Fibroblast of lung (primary cell): ENCODE measurements at places on chromosomes 4 and X.

DNA sequence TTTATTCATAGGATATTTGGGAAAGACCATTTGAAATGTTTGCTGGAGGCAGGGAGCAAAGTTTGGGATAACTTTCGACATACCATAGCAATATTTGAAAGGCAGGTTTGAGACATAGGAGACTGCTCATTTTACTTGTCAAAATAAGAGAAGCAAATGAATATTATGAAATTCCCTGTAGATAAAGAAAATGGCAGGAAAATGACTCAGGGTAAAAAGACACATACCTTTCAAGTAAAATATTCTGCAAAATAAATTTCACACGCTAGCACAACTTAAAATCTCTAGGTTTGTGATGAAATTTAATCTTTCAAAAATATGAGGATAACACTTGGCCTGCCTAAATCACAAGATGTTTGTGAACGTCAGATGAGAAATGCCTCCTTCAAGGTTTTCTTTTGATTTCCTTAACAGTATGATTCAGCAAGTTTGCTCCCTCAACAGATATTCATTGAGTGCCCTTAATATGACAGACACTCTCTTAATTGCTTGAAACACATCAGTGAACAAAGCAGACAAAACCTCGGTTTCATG, 6.6 kb downstream of the TMEM156 start:
- no peak for DNase-seq

- no peak for DNase-seq
Observed at GRCh38 chrX:39675619-39676018, 422.1 kb downstream of the BCOR start.

- DNase-seq: no peak
Observed at GRCh38 chrX:40093586-40093985, 4.2 kb downstream of the BCOR start.

DNA sequence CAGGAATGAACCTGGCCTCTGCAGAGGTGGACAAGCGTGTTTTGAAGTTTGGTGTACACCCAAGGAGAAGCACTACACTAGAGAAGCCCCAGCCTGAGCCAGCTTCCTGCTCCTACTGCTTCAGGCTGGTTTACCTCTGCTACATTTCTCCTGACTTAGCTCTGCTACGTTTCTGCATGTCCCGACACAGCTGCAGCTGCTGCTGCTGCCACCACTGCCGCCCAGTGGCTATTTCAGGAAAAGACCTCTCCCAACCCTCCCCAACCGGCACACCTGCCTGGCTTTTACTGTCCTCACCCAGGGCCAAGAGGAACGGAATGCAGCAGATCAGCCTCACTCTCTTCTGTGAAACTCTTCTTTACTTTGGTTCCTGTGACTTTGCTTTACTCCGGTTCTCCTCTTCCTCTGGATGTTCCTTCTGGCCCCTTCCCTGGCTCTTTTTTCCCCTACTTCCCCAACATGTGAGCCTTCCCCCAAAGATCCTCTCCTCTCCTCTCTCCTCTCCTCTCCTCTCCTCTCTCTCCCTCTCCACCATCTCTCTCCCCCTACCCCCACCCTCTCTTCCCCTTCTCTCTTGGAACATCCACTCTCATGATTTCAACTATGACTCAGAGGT, 3.1 kb upstream of the P2RY4 start:
- peak; percentile 18 for DNase-seq

- no peak for DNase-seq
Observed at GRCh38 chr4:107008115-107008514, 28.0 kb downstream of the DKK2 start.

DNA sequence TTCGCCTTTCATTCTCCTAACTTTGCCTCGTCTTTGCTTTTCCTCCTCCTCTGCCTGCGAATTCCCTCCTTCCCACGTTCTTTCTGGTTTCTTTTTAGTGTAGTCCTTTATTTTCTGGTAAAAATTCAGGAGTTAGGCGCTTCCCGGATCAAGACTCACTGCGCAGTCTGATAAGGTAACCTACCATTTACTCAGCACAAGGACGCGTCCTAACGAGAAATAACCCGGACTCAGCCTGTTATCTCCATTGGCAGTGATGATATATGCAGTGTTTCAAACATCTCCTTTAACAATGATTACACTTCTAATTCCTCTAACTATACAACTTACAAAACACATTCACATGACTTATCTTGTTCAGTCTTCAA, 357 bp upstream of the ETNPPL start:
- no peak for DNase-seq

- DNase-seq: peak; percentile 42
Observed at GRCh38 chr4:123588631-123589241, 192.1 kb downstream of the SPRY1 start.

GRCh38 chr4:4995103-4995907, 24.0 kb downstream of the CYTL1 start:
- peak; percentile 63 for DNase-seq

GRCh38 chr4:165537028-165537648, 158.3 kb downstream of the CPE start:
- peak; percentile 65 for DNase-seq

- no peak for DNase-seq
Observed at GRCh38 chr4:145153181-145153903, 27.0 kb downstream of the OTUD4 start.

GRCh38 chr4:6969826-6970800, 60.5 kb downstream of the TBC1D14 start:
- DNase-seq: no peak

- no peak for DNase-seq
Observed at GRCh38 chrX:97066381-97066780, 182.7 kb downstream of the RPA4 start.

GRCh38 chr4:8227201-8227770, 28.2 kb downstream of the SH3TC1 start:
- no peak for DNase-seq

DNA sequence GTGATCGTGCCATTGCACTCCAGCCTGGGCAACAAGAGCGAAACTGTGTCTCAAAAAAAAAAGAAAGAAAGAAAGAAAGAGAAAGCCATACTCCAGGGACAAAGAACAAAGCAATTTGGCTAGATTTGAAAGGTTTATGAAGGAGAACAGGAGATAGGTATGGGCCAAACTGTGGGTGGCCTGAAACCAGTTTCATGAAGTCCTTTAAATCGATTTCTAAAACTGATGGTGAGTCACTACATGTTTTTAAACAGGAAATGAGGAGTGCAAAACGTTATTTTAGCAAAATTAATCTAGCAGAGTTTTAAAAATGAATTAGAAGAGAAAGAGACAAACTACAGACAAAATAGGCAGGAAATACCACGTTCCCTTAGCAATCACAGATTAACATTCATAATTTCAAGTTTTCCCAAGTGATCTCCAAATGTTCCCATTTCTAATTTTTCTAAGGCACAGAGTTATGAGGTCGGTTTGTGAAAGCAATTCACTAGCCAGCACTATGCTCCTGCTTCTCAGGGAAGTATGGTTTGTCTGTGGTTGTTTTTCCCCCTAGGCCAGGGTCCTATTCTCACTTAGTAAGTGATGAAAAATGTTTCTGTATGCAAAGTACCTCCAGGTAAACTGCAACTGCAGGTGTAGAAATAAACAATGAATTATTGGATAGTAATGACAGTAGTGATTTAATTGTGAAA, 190.6 kb downstream of the PPP3CA start:
- DNase-seq: peak; percentile 34

DNA sequence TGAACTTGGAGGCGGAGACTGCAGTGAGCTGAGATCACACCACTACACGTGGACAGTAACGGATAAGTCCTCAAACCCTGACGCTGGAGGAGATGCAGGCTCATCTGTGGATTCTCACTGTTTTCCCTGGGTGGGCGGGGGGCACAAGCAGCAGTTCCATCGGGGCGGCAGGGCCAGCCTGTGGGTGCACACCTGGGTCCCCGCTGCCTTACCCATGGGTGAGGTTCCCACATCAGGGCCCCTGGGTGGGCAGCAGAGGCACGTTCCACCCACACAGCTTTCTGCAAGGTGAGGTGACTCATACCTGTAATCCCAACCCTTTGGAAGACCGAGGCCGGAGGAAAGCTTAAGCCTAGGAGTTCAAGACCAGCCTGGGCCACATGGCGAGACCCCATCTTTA, 56.6 kb upstream of the MXD4 start:
- no peak for DNase-seq

DNA sequence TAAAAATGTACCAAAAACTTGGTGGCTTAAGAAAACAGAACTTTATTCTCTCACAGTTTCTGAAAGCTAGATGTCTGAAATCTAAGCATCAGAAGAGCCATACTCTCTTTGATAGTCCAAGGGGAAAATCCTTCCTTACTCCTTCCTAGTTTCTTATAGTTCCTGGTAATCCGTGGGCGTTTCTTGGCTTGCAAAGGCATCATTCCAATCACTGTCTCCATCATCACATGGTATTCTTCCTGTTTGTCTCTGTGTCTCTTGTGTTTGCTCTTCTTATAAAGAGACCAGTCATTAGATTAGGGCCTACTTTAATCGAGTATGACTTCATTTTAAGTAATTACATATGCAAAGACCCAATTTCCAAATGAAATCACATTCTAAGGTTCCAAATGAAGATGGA, 118.9 kb upstream of the FSTL5 start:
- no peak for DNase-seq

DNA sequence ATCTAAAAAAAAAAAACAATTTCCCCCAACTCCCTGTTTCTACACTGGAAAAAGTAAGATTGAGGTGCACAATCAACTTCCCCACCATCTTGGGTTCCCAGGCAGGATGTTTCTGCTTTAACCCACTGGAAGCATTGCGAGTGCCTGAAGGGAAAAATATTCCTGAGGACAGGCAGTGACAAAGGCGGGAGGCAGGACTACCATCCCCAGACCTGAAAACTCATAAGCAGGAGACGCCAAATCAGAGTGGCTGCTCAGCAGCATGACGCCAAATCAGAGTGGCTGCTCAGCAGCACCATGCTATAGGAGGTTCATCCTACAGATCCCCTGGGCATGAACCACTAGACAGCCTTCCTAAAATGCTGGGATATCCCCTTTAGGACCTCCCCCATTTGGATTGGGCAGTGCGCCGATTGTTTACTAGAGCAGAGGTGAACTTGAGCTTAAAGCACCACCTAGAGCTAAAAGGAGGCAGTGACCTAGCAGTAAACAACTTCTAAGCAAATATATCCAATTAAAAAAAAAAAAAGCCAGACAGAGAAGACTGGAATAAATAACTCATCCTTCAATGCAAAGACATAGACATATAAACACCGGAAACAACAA, 35.0 kb upstream of the GK start:
- DNase-seq: no peak

- DNase-seq: peak; percentile 89
Observed at GRCh38 chr4:165684177-165684805, 188.7 kb upstream of the TLL1 start.

DNA sequence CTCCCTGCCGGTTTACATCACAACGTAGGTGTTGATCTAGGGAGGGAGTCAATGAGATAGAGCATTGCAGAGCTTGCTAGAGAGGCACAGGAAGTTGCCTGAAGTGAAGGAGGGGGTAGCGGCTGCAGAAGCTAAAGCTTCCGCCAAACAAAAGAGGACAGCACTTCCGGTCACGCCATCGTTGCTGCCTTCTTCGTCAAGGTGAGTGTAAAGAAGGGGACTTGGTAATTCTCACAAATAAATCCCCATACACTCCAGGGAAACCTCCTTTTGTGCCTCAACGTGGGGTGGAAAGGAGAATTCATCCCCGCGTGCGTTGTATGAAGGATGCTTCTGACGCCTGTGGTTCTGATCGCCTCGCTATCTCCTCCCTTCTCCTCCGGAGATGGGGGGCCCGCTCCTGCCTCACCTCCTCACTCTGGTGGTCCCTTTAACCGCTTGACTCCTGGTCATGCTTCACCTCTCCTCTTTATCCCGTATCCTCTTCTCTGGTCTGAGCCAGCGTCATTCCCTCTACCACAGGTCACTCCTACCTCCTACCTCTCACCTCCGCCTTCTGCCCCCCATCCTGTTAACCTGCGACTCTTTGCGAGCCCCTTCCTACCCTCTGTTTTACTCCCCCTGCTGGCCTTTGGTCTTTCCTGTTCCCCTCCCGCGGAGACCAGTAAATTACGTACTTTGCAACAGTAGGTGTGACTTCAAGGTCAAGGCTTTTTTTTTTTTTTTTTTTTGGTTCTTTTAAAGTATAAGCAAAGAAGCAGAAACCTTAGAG, 59.9 kb downstream of the GSPT2 start:
- DNase-seq: peak; percentile 71

GRCh38 chr4:76407440-76408119, 13.4 kb downstream of the CCDC158 start:
- DNase-seq: no peak

- peak; percentile 80 for DNase-seq
Observed at GRCh38 chr4:181822005-181822375, 421.2 kb upstream of the TENM3 start.

DNA sequence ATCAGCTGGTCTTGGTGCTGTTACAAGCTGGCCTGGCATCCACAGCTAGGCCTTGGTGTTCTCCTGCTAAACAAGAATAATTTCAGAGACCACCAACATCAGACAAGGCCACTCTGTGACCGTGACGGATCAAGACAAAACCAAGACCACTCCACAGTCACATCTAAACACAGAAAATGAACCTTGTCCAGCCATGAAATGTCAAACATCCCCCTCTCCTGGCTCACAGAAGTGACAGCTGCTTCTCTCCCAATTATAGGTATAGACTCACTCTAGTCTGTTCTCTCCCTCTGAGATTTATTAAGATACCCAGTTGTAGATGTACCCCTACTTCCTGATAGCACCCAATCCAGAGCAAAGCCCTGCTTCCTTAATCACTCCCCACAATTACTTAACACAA, 40.4 kb downstream of the EFHC2 start:
- no peak for DNase-seq

DNA sequence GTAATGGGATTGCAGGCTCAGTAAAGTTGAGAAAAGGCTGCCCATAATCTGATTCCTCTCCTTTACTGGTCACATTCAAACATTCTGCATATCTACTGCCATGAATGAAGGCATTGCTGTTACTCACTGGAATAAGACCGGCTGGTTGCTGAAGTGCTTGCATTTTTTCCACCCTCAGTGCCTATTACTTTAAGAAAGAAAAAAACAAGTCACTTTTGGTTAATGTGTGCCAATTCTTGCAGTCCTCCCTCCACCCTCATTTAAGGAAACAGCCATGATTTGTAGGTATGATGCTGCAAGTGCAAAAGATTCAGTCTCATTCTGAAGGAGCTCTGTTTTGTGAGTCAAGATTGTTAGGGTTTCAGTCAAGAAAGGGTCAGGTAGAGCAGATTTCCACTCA, 94.9 kb downstream of the EMCN start:
- peak; percentile 28 for DNase-seq

- DNase-seq: peak; percentile 74
Observed at GRCh38 chr4:26325191-26325590, 4.4 kb downstream of the RBPJ start.

DNA sequence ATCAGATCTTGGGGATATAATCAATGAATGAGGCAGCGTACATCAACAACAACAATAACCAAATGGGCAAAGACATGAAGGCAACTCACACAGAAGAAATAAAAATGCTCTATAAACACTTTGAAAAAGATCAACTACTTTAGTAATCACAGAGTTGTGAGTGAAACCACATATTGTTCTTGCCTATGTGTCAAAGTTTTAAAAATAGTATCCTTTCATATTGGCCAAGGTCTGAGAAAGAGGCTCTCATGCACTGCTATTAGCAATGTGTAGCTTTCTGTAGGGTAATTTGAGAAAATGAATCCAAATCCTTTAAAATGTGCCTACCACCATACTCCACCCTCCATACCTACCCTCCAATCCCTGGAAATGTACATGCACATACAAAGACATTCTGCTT, 25.0 kb downstream of the COQ2 start:
- no peak for DNase-seq

- no peak for DNase-seq
Observed at GRCh38 chr4:111266937-111267336, 644.1 kb upstream of the PITX2 start.
